ENCODE measurements at places on chromosomes 6 and 20. TPM values are rescaled to one million over a fixed set of nuclear protein-coding genes. Genes with fewer than 3 reads are reported as not detected.

DNA sequence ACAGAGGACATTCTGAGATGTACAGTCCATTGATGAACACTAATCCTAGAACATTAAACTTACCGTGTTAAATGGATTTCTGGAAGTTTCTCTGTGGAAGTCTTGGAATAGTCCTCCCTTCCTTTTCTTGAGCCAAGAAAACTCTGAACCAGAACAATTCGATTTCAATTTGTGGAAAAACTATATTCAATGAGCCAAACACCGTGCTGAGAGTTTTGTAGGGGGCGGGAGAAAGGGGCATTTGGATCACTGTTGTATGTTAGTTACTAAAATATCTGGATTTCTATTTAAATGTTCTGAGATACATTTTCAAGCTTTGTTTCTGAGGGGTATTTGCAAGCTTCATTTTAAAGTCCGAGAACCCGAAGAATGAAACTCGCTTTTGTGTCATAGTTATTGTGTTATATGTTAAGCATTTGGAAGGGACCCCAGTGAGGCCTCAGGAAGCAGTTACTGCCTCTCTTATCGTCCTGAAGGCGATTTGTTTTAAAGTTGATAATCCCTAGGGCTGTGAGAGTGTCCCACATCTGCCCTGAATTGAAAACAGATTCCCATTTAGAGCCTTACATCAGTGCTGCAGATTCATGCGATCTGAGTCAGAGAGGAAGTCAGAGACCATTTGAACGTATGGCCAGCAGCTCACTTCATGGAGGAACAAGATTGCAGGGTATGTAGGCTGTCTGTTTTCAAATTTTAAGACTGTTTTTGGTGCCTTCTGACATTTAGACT is 70.8 kb upstream of the SASH1 start:
- no peak for DNase-seq

DNA sequence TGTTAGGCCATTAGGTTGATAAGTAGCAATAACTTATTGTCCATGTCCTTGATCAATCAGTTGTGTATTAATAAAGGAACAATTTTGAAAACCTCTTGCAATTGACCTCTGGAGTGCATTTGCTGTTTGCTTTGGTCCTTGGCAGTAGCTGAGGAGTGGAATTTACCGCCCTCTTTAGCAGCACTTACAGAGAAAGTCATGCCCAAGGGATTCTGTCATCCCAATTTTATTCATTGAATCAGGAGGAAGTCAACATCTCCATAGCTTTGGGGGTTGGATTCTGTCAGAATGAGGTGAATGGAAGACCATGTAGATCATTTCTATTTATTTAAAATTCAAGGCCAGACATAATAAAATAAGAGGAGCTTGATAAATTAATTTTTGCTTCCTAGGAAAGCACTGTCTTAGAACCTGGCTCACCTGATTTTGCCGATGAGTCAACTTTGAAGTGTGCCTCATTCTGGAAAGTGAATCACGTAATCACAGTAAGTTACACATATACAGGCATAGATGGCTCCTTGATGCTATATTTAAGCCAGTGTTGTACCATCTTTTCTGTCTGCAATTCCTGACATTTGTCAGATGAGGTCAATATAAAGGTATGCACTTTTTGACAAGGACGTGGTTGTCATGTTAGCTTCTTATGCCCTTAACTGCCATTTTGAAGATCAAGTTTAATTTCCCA is 128.7 kb upstream of the MLIP start:
- DNase-seq, result no peak

DNA sequence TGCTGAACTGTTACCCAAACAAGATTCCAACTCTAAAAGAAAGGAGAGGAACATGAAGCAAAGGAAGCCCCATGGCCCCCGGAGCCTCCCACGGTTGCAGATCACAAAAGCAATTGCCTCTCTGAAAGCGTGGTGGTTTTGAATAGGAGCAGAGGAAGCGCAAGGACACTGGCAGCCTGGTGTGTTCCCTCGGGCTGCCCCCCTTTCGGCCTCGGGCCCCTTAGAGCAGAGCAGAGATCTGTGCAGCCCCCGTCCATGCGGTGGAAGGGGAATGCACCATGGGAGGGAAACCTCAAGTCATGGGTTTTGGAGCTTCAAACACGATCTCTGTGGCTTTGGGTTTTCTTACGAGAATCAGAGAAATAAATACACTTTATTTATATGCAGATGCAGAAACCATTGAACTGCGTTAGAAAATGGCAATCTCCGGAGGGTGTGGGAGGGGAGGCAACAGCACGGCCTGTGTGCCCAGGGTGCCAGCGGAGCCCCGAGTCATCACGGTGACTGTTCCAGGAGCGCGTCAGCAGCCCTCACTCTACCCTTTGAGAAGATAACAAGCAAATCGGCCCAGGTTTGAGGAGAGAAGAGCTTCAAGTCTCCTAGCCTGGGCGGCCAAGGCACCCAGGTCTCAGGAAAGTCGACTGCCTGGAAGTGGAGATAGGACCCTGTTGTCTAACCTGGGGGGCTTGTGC is 20.5 kb downstream of the FOXF2 start:
- DNase-seq, result no peak

DNA sequence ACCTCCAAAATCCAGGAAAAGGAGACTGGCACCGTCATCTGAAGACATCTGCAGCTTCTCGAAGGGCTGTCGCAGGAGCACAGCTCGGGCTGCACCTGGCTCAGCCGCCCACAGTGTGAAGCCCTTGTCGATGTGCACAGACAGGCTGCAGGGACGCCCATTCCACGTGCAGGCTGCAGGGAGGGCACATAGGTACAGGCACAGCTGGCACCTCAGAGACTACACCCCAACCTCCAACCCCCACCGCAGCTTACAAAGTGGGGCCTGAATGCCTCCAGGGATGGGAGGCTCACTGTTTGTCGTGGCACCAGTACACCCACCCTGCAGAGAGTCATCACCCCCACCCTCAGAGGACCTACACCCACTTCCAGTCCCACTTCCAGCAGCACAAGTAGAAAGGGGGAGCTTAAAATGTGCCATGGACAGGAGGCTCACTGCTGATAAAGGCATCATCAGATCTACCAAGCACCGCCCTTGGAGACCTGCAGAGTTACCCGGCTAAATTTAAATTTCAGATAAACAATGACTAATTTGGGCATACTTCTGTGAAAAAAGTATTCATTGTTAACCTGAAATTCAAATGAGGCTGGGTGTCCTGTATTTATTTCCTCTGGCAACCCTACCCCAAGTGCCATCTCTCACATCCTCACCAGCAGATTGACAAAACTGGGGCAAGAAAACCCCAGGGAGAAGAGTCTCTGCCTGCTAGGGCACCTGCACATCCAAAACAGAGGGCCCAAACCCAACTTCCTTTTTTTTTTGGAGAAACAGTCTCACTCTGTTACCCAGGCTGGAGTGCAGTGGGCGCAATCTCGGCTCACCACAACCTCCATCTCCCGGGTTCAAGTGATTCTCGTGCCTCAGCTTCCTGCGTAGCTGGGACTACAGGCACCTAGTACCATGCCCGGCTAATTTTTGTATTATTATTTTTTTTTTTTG is 7.7 kb upstream of the CDK5RAP1 start:
- DNase-seq, result no peak

PAX1 gene
- not detected for total RNA-seq

- no peak for DNase-seq
Measured at GRCh38 chr6:149007846-149008245, 261.0 kb downstream of the UST start.

TTBK1 gene
- not detected for total RNA-seq

- no peak for DNase-seq
Measured at GRCh38 chr20:37979021-37979985, 54.0 kb downstream of the TTI1 start.

- no peak for DNase-seq
Measured at GRCh38 chr20:7883741-7884140, 56.5 kb downstream of the HAO1 start.

CDC5L gene
- 22.1 TPM for total RNA-seq

- no peak for DNase-seq
Measured at GRCh38 chr6:4673861-4674260, 102.3 kb upstream of the CDYL start.

DNA sequence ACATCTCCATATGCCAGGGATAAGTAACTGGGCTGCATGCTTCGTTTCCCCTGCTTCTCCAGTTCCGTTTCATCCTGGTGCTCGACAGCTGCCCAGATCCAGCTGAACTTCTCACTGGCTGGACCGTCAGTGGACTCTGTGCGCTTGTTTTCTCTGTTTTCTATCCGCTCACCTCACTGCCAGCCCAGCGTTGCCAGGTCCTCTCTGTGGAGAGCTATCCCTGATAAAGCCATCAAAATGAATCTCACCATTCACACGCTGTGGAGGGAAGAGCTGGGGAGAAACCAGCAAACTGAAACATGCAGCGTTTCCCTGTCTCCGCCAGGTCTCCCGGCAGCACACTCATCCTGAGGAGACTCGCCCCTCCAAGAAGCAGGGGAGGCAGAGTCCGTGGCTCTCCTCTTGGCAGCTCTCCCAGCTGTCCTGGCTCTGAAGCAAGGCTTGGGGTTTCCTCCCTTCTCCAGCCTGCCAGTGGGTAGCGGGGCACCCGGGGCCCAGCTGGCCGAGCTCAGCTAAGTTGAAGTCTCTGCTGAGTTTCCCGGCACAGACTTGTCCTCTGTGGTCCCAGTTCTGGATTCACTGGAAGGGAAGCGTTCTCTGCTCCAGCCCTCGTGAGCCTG is 160.9 kb downstream of the DTNBP1 start:
- no peak for DNase-seq

GRCh38 chr6:24883618-24884017 is 52.1 kb downstream of the RIPOR2 start:
- DNase-seq, result no peak

- DNase-seq, result no peak
Measured at GRCh38 chr20:38973107-38973506, 11.0 kb downstream of the DHX35 start.

- no peak for DNase-seq
Measured at GRCh38 chr20:10540636-10541493, 105.8 kb downstream of the SLX4IP start.

- no peak for DNase-seq
Measured at GRCh38 chr6:138809677-138810076, 13.8 kb downstream of the ECT2L start.

MPIG6B gene
- total RNA-seq, result 0.26 TPM

GRCh38 chr6:134676307-134677281 is 273.3 kb downstream of the ALDH8A1 start:
- DNase-seq, result no peak

DNA sequence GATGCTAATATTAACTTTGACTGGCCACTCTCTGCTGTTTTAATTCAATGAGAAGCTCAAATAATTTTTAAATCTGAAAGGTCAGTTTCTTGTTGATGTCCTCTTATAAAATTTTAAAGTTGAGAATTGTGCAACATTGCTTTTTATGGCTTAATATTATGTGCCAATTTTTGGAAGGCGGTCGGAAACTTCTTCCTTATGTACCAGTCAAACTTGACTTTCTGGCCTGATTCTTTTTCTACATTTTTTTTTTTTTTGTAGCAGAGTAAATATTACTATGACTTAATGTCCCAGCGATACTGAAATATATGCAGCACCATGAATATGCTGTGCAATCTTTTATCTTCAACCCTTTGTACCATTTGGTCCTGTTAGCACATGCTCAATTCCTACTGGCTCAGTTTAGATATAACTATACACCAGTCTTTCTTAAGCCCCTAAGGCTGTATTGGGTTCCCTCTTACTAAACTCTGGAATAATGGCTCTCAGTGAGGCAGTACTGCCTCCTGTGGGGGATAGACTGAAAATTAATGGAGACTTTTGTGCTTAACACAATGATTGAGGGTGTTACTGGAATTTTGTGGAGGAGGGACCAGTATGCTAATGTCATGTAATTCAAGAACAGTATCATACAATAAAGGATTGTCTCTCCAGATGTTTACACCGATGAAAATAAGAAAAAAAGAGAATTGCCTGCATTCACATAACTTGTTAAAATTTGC is 156.4 kb upstream of the SYNCRIP start:
- DNase-seq, result no peak

DNA sequence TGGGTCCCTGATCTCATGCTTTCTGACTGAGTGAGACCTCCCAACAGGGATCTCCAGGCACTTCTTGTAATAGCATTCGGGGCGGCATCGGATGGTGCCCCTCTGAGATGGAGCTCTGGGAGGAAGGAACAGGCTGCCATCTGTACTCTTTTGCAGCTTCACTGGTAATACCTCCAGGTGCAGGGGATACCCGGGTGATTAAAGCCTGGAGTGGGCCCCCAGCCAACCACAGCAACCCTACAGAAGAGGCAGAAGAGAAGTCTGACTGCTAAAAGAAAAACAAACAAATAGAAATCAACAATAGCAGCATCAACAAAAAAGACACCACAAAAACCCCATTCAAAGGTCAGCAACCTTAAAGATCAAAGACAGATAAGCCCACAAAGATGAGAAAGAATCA is 19.1 kb upstream of the PGK2 start:
- no peak for DNase-seq

DNA sequence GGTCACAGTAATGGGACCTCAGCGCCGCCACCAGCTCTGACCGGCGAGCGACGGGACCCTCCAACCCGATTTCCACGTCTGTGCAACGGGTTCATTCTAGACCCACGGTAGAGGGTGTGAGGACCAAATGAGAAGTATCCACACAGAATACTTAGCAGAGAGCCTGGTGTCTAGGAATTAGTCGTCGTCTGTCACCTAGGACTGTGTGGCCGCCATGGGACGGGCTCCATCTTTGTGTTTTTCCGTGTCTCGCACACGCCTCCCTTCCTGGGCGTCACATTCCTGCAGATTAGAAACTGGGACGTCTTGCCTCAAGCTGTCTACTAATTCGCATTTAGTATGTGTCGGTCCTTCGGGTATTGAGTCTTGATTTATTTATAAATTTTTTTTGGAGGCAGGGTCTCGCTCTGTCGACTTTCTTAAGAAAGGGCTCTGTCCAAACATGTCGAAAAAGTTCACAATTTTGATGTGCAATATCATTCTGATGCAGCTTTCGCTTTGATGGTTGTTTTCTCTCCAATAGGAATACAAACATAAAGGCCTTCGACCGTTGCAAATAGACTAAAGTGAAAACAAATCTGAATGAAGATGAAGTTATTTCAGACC is 563 bp downstream of the MGME1 start:
- peak; percentile 47 for DNase-seq

DNA sequence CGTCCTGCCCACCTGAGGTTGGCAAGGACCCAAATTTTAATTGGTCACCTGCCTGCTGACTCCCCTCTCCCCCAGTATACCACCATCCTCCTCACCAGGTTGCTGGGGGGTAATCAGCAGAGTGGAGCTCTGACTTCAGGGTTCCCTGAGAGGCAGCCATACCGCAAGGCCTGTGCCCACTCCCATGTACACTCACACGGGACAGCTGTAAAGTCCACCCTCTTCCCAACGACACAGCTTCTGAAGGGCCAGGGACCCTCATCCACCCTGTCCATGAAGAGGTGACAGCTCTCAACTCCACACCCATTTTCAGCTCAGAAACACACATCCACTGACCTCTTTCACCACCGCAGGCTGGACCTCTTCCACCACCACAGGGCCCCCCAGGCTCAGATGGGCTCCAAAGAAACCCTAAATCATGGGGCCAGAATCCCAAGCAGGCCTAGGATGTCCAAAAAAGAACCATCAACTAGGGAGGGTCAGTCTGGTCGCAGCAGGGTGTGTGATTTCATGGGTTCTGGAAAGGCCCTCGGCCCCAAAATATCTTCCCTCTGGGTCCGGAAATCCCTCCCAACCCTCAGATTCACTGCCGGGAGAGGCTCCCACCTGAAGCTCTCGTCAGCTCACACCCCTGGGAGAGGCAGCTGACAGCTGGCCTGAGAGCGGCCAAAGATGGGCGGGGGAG is 30.0 kb downstream of the TFEB start:
- DNase-seq, result no peak

SCUBE3 gene
- total RNA-seq, result 10.0 TPM

GRCh38 chr6:75940564-75940963 is 131.9 kb downstream of the IMPG1 start:
- DNase-seq, result no peak

GRCh38 chr6:62037445-62037844 is 248.6 kb downstream of the KHDRBS2 start:
- no peak for DNase-seq

All from ureter (tissue), 1 donor.